ENCODE measurements at places on chromosomes 3 and 15.

DNA sequence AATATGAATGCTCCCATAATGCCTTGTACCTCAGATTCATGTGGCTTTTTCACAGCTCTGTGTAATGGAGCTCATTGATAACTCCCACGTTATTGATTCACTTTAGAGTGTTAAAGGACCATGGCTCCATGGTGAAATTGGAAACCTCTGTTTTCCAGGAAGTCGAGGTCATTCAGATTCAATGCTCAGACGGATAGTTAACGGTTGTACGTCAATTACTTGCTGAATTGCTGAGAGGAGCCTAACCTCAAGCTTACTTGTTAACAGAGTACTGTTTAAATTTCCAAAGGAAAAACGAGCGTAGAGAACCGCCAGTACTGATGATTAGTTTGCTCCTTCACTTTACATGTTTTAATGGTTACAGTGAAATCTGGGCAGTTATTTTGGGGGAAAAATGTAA is 11.1 kb downstream of the ABHD17C start:
- no peak for DNase-seq

GRCh38 chr15:66233487-66234415 is 19.8 kb downstream of the MEGF11 start:
- no peak for DNase-seq

DNA sequence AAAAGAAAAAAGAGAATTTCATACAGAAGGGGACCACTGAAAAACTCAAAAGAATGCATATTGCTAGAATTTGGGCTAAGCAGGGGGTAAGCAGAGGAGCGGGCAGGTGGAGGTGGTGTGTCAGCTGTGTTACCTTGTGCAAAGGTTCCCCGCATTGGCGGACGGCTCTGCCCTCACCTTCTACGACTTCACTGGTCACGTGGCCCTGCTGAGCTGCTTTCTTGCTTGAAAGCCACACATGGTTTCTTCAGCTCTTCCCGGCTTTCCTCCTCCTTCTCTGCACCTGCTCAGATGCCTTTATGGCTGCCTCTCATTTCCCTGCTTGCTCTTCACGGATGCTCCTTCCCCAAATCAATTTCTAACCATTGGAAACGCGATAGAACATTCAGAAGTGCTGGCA is 30.5 kb downstream of the FAH start:
- no peak for DNase-seq

GRCh38 chr3:156493887-156494286 is 61.0 kb downstream of the SSR3 start:
- DNase-seq = no peak

GRCh38 chr3:127573401-127573800 is 17.1 kb downstream of the TPRA1 start:
- no peak for DNase-seq

Measured in activated CD4-positive, alpha-beta T cell treated with anti-CD3 and anti-CD28 coated beads for 4 hours (primary cell).